ENCODE measurements at places on chromosomes 3 and 15.

GRCh38 chr3:11953778-11954177 is 50.4 kb upstream of the SYN2 start:
- DNase-seq: no peak

- DNase-seq: no peak
Measured at GRCh38 chr3:158737976-158738615, 5.8 kb upstream of the RARRES1 start.

GRCh38 chr3:193590088-193590856 is 2.7 kb upstream of the OPA1 start:
- DNase-seq: peak; percentile 79

DNA sequence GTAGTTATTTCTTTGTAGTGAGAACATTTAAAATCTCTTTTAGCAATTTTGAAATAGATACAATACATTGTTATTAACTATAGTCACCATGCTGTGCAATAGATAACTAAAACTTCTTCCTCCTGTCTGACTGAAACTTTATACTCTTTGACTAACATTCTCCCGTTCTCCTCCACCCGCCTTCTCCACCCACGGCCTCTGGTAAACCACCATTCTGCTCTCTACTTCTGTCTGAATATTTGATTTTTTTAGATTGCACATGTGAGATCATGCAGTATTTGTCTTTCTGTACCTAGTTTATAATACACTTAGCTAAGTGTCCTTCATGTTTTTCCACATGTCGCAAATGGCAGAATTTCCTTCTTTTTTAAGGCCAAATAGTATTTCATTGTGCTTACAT is 72.8 kb upstream of the RBM5 start:
- DNase-seq: no peak

DNA sequence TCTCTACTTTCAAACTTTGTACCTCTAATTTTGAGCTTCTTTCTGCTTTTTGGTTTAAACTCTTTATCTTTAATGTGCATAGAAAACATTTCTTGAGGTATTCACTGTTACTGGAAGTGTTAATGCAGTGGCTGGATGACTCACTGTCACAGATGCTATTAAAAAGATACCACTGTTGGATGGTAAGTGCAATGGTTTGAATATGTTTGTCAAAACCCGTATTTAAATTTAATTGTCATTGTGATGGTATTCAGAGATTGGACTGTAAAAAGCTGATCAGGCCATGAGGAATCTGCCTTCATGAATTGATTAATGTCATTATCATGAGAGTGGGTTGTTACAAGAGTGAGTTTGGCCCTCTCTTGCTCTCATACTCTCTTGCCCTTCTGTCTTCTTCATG is 70.6 kb downstream of the AP4E1 start:
- DNase-seq: peak; percentile 60

GRCh38 chr3:85171976-85172375 is 213.2 kb downstream of the CADM2 start:
- DNase-seq: no peak

GRCh38 chr15:83207009-83207659 is 489 bp downstream of the HDGFL3 start:
- peak; percentile 42 for DNase-seq

GRCh38 chr15:31364301-31365031 is 37.8 kb downstream of the KLF13 start:
- DNase-seq: no peak

GRCh38 chr3:72690629-72691028 is 157.6 kb downstream of the SHQ1 start:
- DNase-seq: no peak

- DNase-seq: no peak
Measured at GRCh38 chr3:54781728-54782127, 146.1 kb downstream of the LRTM1 start.

DNA sequence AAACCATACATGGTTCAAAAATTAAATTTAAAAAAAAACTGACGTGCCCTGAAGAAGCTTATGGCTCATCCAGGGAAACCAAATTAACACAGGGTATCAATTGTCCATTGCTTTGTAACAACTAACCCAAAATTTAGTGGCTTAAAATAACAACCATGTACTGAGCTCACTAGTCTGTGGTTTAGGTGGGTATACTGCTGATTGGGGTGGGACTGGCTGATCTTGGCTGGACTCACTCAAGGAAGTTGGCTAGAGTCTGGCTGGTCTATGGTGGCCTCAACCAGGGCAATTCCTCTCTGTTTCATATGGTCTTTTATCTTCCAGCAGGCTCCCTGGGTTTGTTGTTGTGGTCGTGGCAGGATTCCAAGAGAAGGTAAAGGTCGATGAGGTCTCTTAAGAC is 14.1 kb upstream of the EDC3 start:
- no peak for DNase-seq

DNA sequence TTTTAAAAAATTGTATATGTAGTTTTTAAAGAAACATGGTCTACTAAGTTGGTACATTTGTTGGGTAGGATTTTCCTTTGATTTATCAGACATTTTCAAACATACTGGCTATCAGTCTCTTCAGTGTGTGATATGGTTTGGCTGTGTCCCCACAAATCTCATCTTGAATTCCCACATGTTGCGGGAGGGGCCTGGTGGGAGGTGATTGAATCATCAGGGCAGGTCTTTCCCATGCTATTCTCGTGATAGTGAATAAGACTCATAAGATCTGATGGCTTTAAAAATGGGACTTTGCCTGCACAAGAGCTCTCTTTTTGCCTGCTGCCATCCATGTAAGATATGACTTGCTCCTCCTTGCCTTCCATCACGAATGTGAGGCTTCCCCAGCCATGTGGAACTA is 121.9 kb downstream of the ABI3BP start:
- DNase-seq: no peak

GRCh38 chr3:136434429-136434828 is 184.3 kb downstream of the PCCB start:
- no peak for DNase-seq

DNA sequence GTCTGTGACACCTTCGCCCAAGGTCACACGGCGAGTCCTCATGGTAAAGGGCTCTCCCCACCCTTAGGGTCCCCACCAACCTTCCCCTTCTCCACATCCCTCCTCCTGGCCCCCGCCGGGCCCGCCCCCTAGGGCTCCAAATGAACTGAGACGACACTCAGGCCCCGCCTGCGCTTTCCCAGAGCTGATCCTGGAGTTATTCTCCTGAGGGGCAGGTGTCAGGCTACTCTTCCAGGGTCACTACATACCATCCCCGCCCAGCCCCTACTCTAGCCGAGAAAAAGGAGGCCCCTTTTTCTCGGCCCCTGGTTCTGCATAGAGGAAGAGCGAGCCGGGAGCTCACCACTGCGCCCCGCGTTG is 292 bp downstream of the USP4 start:
- no peak for DNase-seq

- no peak for DNase-seq
Measured at GRCh38 chr3:45936261-45936660, 7.0 kb upstream of the CXCR6 start.

- DNase-seq: peak; percentile 11
Measured at GRCh38 chr15:71392861-71393283, 277.6 kb downstream of the THSD4 start.

- peak; percentile 42 for DNase-seq
Measured at GRCh38 chr3:190811775-190812480, 50.6 kb downstream of the GMNC start.

- DNase-seq: peak; percentile 2
Measured at GRCh38 chr3:75176937-75177336, 487.2 kb upstream of the FRG2C start.

DNA sequence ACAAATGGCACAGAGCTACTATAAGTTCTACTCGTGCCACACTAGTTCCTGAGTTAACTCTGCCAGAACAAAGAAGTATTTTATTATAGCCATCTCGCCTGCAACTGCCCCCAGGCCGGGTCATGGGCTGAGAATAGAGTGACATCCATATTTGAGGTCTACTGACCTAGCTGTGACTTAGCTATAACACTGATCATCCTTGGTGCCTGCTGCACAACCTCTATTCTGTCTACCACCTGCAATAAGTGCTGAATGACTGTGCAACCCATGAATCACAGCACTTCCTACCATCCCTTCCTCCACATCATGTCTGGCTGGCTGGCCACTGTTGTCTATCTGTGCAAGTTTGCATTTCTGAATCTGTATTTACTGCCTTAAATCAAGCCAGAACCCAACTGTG is 506.5 kb upstream of the TBL1XR1 start:
- DNase-seq: peak; percentile 9

DNA sequence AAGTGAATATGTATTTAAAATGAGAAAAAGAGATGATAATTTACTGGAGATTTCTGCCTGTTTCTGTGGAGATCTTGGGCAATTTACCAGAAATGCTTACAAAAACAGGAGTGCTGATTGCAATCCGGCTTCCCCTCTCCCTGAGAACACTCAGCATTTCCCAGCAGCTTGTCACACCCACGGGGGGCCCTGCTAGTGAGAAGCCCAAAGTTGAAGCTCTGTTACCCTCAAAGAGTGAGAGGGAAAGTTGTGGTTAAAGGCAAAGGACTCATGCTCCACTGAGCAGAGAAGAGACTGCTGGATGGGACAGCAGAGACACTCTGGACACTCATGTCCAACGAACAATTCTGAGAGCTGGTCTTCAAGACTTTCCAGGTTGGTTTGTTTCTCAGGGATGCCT is 2.9 kb downstream of the MCTP2 start:
- DNase-seq: peak; percentile 37

- DNase-seq: no peak
Measured at GRCh38 chr15:98131924-98132323, 171.4 kb downstream of the ARRDC4 start.

DNA sequence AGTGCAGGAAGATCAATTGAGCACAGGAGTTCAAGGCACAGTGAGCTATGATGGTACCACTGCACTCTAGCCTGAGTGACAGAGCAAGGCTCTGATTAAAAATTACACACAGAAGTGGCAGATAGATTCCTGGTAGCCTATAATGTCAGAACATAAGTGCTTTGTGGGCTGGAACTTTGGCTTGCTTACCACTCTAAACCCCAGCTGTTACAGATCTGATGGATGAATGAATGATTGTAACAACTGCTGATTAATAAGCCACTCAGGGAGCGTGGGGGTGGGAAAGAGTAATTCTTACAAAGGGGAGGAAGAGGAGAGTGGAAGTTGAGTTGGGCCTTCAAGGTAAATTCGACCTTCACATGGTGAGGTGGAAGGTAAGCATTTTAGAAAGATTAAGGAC is 40.9 kb upstream of the PTPN23 start:
- no peak for DNase-seq

DNA sequence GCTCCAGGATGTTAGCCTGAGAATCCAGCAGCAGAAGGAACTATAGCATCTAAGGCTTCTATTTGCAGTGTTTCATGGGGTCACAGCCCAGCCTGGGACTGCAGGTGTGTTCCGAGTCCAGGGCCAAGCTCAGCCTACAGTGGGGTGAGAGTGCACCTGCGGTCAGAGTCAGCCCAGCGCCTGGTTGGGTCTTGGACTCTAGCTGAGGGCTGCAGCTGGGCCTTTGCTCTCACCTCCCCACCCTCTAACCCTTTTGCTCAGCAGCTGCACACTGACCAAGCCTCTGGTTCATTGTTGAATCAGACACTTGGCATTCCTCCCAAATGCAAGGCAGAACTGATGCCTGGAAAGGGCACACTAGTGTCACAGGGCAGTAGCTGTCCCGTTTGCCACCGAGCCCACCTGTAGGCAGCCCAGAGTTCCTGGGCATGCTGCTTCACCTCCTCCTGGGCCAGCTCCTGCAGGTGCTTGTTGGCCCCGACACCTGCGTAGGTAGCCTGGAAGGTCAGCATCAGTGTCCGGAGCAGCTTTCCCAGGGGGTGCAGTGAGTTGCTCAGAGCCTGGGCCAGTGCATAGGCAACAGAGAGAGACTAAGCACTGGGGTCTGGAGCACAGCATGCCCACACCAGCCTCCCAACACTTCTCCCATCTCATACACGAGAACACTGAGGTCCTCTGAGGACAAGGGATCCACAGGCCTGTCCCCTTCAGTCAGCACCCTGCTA is 17.5 kb downstream of the ALS2CL start:
- no peak for DNase-seq

GRCh38 chr3:58005669-58006068 is 2.6 kb upstream of the FLNB start:
- DNase-seq: peak; percentile 65

DNA sequence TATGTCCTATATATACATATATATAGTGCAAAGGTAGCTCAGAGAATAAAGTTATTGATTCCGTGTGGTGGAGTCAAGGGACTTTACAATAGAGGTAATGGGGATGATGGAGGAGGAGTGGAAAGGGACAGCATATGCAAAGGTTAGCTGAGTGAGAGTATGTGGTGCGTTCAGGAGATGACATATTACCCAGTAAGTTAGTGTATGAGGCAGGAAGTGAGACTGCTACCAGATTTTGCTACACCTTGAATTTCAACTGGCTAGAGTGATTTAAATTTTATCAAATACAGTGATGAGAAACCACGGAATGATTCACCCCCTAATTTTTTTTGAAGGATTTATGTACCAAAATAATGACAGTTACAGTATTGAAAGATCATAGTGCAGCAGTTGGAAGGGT is 2.8 kb downstream of the ACTL6A start:
- DNase-seq: no peak

DNA sequence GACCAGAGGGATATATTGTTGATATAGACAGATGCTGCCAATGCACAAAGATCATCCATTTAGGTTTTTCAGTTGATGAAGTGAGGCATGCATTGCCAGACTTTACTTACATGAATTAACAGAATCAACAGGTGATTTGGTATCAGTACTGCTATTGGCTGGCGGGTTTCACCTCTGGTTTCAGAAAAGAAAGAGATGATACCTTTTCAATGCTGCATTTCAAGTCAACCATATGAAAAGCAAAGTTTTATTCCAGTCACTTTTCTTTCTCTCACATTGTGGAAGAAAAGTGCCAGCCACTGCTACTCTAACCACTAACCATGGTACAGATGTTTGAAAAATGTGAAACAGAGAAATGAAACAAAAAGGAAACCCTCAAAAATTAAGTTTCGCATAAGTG is 289.1 kb downstream of the TIGIT start:
- no peak for DNase-seq

DNA sequence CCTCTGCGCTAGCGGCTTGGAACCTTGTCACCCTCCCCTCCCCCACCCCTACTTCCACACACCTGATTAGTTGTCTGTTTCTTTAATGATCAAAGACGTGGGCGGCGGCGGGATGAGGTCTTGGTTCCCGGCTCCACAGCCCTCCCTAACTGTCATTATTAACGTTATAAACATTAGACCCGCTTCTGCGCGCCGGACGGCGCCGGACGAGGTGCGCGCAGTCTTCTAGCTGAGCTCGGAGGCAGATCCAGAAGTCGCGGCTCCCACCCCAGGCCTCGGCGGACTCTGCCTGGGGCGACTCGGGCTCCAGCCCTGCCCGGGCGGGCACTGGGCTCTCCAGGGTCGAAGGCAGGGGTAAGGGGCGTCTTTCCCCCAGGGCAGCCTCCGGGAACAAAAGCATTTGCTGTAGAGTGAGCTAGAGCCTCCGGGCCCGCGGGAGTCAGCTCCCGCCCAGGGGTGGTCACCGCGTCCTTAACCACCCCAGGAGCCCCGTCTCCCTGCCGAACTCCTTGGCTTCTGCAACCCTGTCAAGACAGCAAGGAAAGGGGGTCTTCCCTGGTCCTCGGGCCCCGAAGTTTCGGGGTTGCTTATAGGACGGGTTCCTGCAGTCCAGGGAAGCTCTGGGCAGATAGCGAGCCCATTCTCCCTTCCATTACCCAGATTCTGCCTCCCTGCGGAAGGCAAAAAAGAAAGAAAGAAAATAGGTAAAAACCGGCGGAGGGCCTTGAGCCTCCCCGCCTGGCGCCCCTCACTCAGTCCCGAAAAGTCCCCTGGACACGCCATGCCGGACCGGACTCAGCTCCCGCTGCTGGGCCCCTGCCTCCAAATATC is 2.2 kb upstream of the ISLR2 start:
- no peak for DNase-seq
